ENCODE measurements at places on chromosomes 5 and 9.

- no peak for DNase-seq
Measured at GRCh38 chr5:126236994-126237393, 186.2 kb upstream of the GRAMD2B start.

DNA sequence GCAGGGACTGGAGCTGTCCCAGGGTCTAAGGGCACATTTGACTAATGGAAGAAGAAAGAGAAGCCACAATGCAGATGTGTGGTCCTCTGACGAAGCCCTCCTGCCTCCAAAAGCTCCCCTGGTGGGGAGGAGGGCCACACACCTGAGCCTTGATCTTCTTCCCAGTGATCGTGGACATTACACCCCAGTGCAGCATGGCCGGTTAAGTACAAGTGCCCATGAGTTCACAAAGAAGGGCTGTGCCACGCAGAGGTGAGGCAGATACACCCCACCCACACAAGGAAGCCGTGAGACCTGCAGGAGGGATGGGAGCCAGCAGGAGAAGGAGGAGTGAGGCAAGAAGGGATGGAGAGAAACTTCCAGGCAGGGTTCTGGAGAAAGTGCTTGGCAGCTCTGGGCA lies 199.0 kb upstream of the MVB12B start:
- DNase-seq, result no peak

DNA sequence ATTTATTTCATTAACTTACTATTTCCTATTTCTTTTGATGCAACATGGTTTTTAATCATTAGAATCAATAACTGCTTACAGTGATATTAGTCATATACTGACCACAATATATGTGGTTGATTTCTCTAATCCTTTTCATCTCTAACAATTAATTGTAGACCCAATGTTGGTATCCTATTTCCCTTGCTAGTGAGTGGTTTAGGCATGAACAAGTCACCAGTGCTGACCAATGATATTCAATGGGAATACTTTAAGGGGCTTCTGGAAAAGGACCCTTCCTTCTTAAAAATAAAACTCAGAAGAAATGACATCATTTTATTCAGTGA lies 672.4 kb upstream of the GRAMD2B start:
- no peak for DNase-seq

DNA sequence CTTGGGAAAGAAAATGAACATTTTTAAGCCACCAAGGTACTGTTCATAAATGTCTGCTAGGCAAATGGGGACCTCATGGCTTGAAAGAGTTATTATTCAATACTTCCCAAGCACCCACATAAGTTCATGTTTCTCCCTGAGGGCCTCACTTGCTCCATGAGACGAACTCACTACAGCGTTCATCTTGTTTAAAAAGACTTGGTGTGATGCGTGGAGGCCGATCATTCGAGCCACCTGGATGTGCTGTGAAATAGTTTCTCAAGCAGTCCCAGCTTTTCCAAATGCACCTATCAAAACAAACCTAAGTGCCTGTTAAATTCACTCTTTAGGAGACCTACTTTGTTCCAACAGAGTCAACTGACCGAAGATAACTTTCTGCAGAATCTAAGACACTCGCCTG lies 103.2 kb downstream of the LHFPL2 start:
- DNase-seq, result no peak

GRCh38 chr5:68169903-68170302 lies 45.7 kb upstream of the PIK3R1 start:
- no peak for DNase-seq

DNA sequence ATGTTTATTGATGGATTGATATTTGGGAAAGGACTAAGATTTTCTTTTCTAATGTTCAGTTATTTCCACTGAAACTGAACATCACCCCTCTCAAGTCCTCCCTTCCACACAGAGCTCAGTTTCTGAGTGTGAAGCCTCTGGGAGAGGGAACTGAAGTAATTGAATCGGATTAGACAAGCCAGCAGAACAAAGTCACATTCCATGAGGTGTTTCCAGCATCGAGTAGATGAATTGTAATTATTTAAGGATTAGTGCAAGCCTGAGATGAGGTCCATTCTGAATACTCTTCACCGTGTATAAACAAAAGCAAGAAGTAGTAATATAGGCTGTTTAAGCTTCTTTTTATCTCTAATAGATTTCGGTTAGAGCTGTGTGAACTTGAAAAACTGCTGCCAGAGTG lies 2060.5 kb downstream of the MAT2B start:
- no peak for DNase-seq

- DNase-seq, result no peak
Measured at GRCh38 chr9:7799944-7800285, 337 bp upstream of the DMAC1 start.

- DNase-seq, result peak; percentile 94
Measured at GRCh38 chr5:103505581-103506305, 56.8 kb downstream of the NUDT12 start.

GRCh38 chr5:125961150-125961549 lies 462.1 kb upstream of the GRAMD2B start:
- no peak for DNase-seq

- DNase-seq, result no peak
Measured at GRCh38 chr9:31078175-31078574, 1306.3 kb upstream of the ACO1 start.

- DNase-seq, result no peak
Measured at GRCh38 chr5:108700930-108701329, 46.8 kb upstream of the FER start.

GRCh38 chr5:55832446-55832845 lies 18.7 kb upstream of the IL31RA start:
- no peak for DNase-seq

- no peak for DNase-seq
Measured at GRCh38 chr9:114666851-114667250, 9.2 kb upstream of the TEX53 start.

GRCh38 chr5:68264024-68264956 lies 48.7 kb downstream of the PIK3R1 start:
- DNase-seq, result peak; percentile 70

- DNase-seq, result peak; percentile 86
Measured at GRCh38 chr5:159805021-159805420, 111.3 kb upstream of the ADRA1B start.

DNA sequence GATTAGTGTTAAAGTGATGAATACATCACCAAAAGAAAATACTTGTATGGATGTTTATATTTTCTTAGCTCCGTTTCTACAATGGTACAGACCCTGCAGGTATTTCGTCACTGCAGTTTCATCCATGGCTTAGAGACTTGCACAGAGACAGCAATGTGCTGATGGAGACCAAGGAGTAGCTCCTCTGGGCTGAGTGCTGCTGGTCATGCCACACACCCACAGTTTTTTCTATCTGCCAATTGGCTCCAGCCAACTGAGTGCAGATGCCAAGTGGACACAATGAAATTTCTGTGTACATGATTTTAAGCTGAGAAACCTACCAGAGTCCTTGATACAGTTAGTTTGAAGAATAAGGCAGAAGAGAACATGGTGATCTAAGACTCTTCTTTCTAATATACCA lies 145.9 kb upstream of the ADCY2 start:
- DNase-seq, result no peak

- DNase-seq, result no peak
Measured at GRCh38 chr9:120926397-120926928, at the start of gene TRAF1. Gene TRAF1, minus strand, starts transcription at chr9:120926796. Its CDS starts 721 bp downstream, at chr9:120926075.

DNA sequence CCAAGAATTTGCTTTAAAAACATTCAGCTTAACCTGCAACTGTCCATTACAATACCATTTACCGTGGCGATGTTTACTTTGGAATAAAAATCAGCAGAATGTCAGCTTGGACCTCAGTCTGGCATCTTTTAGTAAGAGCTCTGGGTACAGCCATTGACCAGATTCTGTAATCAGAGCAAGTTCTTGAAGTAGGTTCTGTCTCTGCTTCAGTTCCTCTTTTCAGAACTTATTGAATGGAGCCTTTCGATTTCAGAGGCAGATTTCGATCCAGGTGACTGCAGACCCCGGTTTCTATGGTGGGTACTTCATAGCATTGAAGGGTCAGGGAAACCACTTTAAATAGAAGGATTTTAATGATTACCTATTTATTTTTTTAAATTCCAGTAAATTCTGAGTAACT lies 53.4 kb upstream of the SV2C start:
- no peak for DNase-seq

- no peak for DNase-seq
Measured at GRCh38 chr9:96638606-96639364, 16.3 kb downstream of the PRXL2C start.

- peak; percentile 67 for DNase-seq
Measured at GRCh38 chr5:172954751-172955159, 4.5 kb upstream of the RPL26L1 start.

GRCh38 chr5:112385566-112385965 lies 33.5 kb downstream of the EPB41L4A start:
- no peak for DNase-seq

DNA sequence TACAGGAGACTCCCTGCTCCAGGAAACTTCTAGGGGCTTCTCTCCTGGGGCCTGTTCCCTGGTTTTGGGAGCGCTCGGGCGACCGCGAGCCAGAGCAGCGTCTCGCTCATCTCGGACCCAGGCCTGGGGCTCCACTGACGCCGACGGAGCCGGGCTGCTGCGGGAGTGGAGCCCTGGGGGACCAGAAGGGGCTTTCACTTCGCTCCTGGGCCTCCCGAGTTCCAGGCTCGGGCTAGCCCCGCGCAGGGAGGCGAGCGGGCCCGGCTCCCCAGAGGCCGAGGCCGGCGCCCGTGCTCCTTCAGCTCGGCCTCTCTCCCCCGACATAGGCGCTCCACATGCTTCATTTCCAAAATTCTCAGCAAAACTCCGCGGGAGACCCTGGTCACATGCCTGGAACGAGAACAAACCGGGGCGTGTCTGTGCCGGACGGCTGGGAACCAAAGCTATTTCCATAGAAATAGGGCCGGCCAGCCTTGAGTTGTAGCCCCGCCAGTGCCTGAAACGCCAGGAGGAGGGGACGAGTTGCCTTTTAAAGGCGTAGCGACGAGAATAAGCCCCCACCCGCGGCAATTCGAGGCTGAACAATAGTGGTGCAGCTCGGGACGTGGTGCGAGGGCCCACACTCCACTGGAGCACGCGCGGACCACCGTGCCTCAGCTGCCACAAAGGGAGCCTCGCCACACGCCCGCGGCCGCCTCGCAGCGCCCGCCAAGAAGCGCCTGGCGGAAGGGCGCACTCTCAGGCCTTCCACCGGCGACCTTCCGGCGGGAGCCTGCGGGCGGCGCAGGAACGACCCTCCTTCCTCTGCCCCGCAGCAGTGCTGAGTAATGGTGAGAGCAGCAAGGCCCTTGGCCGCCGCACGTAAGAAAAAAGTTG lies 1.1 kb upstream of the G3BP1 start:
- peak; percentile 74 for DNase-seq

- DNase-seq, result no peak
Measured at GRCh38 chr9:75134495-75134894, 46.2 kb downstream of the OSTF1 start.

DNA sequence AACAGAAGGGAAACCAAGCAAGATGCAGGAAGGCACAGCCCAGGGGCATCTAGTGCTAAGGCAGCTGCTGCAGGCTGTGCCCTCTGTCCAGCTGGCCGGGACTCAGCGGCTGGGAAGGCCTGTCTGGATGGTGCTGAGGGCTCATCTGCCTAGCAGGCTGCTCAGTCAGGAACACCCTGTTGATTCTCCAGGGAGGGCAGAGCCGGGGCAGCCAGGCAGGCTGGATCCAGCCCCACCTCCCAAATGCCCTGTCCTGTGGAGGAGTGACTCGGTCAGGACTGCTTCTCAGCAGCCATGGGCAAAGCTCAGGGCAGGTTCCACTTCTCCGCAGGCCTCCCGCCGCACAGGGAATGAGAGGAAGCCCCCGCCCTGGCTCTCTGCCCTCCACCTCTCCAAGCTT lies 7.8 kb upstream of the LCN9 start:
- DNase-seq, result no peak

DNA sequence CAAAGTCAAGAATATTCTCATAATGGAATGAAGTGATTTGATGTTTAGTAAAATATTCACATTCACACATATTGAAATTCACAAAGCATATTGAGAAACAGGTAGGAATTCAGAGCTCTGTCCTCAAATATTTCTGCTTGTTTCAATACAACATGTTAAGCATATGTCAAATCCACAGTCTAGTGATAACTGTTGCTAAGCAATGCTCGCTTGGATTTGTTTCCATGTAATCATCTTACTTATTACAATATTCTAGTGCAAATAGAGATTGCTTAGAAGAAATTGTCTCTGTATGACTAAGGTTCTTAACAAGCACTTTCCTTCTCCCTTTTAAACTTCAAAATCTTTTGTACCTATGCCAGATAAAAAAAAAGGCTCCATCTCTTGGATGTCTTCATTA lies 995.7 kb downstream of the CDH18 start:
- DNase-seq, result no peak

DNA sequence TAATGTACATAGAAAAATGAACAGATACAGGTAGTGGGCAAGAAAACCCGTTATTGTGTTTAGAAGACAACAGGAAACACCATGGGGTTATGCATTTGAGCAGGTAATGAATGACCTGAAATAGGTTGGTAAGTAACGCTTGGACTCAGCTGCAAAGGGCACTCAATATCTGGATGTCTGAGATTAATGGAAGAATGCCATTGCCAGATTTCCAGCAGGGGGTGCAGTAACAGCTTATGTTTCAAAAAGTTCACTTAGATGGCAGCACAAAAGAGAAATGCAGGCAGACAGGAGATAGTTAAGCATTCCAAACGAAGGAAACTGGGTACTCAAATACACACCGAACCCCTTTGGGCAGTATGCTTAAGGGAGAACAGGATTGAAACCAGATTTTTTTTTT lies 285.5 kb upstream of the VLDLR start:
- peak; percentile 10 for DNase-seq

DNA sequence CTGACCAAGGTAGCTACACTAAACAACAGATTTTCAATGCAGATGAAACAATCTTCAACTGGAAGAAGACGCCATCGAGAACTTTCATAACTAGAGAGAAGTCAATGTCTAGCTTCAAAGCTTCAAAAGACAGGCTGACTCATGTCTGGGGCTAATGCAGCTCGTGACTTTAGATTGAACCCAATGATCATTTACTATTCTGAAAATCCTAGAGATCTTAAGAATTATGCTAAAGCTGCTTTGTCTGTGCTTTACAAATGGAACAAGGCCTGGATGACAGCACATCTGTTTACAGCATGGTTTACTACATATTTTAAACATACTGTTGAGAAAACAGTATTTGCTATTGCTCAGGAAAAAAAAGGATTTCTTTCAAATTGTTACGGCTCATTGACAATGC lies 54.9 kb downstream of the RICTOR start:
- no peak for DNase-seq

- no peak for DNase-seq
Measured at GRCh38 chr5:122022966-122023365, 55.1 kb downstream of the LOX start.

- DNase-seq, result peak; percentile 48
Measured at GRCh38 chr5:120605325-120606079, 141.4 kb downstream of the PRR16 start.

- peak; percentile 25 for DNase-seq
Measured at GRCh38 chr9:21252721-21253547, 13.1 kb upstream of the IFNA14 start.

GRCh38 chr5:43997647-43998272 lies 391.5 kb downstream of the FGF10 start:
- no peak for DNase-seq

- DNase-seq, result peak; percentile 10
Measured at GRCh38 chr5:123285122-123286023, 137.8 kb downstream of the CEP120 start.
